Activated CD4-positive, alpha-beta memory T cell treated with anti-CD3 and anti-CD28 coated beads for 36 hours (primary cell): ENCODE measurements at places on chromosomes 16 and 17.

- peak; percentile 79 for DNase-seq
Observed at GRCh38 chr17:44221084-44221861, 1.8 kb upstream of the UBTF start.

- no peak for DNase-seq
Observed at GRCh38 chr17:14282726-14283125, 18.2 kb upstream of the HS3ST3B1 start.

DNA sequence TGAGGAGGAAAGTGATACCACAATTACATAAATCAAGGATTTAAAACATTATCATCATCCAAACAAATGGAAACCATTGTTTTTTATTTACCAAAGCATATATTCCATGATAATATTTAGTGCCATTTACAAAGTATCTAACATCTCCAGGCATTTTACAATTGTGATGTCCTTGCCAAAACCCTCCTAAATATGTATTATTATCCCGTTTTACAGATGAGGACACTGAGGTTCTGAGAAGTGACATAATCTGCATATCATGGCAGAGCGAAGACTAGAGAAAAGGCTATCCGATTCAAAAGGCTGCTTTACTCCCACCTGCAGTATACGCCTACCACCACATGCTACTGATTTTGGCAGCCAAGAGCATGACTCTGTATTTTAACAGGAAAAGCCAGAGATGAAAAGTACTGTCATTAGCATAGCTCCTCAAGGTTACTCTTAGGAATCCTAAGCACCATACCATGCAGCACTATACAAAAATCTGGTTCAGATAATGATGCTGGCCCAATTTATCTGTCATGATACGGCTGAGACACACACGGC is 301.4 kb downstream of the CA10 start:
- no peak for DNase-seq

- DNase-seq: no peak
Observed at GRCh38 chr17:11406716-11407115, 165.7 kb downstream of the SHISA6 start.

- DNase-seq: no peak
Observed at GRCh38 chr16:10317425-10318001, 68.3 kb upstream of the ATF7IP2 start.

DNA sequence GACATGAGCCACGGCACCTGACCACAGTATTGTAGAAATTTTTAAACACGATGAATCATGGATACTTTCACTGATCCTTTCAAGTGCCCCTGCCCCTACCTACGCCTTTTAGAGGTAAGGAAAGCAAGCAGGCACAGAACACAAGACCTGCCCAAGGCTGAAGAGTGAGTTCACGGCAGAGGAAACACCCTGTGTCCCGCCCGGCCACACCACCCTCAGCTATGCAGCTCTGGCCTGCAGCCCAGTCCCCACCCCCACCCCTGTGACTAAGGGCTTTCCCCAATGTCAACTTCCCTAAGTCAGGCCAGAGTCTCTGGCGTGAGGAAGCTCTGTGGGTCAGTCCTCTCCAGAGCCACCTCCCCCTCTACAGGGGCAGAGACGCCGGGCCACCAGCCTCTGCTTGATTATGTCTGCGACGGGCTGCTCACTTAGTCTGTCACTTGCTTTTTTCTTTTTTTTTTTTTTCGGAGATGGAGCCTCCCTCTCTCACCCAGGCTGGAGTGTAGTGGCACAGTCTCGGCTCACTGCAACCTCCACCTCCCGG is 8.4 kb downstream of the SLC16A5 start:
- no peak for DNase-seq

DNA sequence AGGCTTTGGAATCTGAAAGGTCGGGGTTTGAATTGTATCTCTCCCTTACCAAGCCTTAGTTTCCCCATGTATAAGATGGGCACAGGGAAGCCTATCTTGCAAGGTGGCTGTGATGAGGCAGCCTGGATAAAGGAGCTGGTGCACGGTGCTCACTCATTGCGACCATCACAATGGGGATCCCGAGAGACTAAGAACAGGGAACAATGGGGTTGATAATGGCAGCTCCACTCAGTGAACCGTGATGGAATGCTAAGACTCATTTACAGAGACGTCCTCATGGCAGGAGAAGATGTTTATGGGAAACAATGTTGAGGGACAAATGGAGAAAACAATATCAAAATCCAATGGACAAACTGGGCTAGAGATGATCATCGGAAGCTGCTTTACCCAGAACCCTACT is 81.8 kb downstream of the SPACA3 start:
- no peak for DNase-seq

GRCh38 chr16:72787130-72787513 is 260.8 kb downstream of the ZFHX3 start:
- DNase-seq: no peak

GRCh38 chr17:76791053-76791980 is 53.4 kb downstream of the MFSD11 start:
- peak; percentile 63 for DNase-seq

- no peak for DNase-seq
Observed at GRCh38 chr17:44584443-44584842, 27.2 kb downstream of the FZD2 start.

DNA sequence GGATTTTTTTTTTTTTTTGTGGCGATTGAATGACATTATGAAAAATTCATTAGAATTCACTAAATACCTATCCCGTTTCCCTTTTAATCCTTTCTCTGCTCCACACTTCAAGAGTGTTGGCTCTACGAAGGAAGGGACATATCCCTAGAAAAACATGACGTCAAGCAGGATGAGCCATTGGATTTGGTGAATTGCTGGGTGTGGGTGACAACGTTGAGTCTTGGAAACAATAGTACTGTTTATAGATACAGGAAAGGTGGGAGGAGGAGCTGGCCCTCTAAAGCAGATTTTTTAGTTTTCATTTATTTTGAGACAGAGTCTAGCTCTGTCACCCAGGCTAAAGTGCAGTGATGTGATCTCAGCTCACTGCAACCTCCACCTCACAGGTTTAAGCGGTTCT is 167.6 kb upstream of the FAM20A start:
- DNase-seq: no peak

DNA sequence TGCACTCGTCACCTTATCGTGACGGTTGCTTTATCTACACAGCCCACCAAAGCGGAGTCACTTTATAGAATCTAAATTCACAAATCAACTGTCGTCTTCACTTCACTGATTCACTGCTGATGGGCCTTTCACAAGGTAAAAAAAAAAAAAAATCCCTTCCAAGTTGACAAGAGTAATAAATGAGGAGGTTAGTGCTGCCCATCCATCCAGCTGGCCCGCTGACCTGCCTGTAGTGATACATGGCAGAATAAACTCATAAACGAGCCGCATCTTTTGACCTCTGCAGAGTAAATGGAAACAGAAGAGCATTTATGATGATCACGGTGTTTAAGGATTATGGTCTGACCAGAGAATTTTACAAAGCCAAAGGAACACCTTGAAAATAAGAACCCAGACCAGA is 227.3 kb upstream of the IRX5 start:
- no peak for DNase-seq

- no peak for DNase-seq
Observed at GRCh38 chr17:57507828-57508227, 237.3 kb downstream of the CCDC182 start.

DNA sequence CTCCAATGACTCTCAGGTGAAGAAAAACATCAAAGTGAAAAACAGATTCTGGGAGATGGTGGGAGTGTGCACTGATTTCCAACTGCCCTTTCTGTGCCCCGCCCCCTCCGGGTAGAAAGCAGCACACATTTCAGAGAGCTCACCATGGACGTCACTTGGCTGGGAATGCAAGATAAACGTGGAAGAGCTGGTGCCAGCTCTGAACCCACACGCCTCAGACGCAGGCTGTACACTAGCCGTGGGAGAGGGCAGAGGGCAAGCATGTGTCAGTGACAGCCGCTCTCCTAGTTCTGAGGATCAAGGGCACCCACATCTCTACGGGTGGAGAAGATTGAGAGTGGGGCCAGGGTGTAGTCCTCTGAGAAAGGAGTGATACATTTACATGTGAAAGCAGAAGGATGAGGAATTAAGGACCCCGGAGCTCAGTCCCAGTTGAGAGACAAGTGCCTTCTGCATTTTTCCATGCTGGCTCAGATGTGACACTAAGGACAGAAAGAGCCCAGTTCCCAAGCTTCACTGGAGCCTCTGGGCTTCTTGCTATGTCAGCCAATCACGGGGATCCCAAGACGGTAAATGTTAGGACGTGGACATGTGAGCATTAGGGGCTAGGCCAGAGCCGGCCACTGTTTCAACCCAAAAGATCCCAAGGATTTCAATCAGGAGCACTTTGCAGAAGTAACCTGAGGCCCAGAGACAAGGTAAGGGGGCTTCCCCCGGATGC is 101.3 kb downstream of the ZFHX3 start:
- DNase-seq: no peak

DNA sequence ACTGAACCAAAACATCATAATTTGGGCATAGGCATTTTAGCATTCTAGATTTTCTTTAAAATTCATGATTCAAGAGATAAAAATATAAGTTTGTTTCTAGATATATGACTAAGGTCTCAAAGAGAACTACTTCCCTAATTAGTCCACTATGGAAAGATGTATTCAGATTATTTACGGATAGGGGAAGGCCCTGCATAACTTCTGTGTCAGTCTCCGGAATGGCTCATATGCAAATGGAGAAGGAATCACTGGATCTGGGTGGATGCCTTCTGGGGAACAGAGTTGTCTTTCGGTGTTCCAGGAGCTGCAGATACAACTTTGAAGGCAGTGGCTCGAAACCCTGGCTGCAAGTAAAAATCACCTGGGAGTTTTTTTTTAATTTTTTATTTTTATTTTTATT is 17.1 kb upstream of the WFIKKN2 start:
- no peak for DNase-seq

GRCh38 chr17:59693582-59693981 is 13.6 kb downstream of the PTRH2 start:
- no peak for DNase-seq

GRCh38 chr17:50274142-50274896 is at the start of gene TMEM92:
TSS of gene TMEM92 (plus strand) at chr17:50274466. CDS start at chr17:50274502, 36 bp downstream.
- no peak for DNase-seq

DNA sequence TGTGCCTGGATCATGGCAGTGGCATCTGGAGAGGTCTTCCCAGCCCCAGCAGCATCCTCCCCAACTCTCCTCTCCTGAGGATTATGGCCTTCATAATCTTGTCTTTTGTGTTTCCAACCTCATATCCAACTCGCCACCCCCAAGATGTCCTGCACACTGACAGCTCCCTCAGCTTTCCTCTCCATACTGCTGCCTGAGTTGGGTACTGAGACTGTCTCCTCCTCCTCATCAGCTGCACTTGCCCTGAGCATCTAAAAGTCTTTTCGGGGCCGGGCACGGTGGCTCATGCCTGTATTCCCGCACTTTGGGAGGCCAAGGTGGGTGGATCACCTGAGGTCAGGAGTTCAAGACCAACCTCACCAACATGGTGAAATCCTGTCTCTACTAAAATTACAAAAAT is 2.0 kb downstream of the CD300LB start:
- DNase-seq: peak; percentile 6

GRCh38 chr17:77341069-77341541 is 200.3 kb downstream of the SEC14L1 start:
- DNase-seq: peak; percentile 54

GRCh38 chr16:76955629-76956028 is 235.4 kb upstream of the MON1B start:
- no peak for DNase-seq

DNA sequence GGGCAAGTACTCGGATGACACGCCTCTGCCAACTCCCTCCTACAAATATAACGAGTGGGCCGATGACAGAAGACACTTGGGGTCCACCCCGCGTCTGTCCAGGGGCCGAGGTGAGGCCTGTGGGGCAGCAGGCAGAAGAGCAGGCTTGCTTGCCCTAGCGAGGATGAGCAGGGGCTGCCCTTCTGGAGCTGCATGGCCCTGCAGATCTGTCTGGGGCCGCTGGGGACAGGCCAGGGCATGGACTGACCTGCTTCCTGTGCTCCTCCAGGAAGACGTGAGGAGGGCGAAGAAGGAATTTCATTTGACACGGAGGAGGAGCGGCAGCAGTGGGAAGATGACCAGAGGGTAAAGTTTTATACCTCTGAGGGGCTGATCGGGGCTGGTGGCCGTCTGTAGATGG is 5.3 kb downstream of the DHX38 start:
- no peak for DNase-seq

GRCh38 chr16:10828851-10829366 is 10.3 kb upstream of the TVP23A start:
- no peak for DNase-seq

- peak; percentile 56 for DNase-seq
Observed at GRCh38 chr17:37570527-37571093, 38.6 kb downstream of the SYNRG start.

DNA sequence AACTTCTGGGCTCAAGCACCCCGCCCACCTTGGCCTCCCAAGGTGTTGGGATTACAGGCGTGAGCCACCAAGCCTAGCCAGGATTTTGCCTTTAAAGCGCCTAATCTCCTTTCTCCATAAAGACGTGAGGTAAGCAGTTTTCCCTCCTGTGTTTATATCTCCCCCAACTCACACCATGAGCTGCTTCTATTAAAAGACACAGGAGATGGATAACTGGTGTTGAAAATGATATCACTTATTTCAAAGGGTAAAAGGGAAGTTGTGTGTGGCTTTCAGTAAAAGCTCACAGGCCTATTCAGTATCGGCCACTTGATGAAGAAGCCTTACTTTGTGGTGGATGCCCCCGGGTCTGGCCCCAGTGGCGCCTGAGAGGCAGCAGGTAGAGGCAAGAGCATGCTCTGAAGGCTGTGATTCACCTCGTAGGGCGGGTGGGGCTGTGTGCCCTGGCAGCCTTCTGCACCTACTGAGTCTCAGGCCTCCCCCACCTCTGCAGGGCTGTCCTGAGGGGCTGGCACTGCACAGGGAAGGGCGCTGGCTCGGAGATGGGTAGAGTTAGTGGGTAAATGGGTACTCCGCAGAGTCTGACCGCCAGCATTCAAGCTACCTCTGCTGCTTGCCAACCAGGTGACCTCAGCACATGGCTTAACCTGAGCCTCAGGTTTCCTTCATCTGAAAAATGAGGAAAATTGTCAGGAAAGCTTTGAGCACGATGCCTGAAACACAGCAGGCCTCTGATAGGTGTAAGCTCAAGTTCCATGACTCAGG is 146.8 kb downstream of the CLEC16A start:
- DNase-seq: peak; percentile 78

DNA sequence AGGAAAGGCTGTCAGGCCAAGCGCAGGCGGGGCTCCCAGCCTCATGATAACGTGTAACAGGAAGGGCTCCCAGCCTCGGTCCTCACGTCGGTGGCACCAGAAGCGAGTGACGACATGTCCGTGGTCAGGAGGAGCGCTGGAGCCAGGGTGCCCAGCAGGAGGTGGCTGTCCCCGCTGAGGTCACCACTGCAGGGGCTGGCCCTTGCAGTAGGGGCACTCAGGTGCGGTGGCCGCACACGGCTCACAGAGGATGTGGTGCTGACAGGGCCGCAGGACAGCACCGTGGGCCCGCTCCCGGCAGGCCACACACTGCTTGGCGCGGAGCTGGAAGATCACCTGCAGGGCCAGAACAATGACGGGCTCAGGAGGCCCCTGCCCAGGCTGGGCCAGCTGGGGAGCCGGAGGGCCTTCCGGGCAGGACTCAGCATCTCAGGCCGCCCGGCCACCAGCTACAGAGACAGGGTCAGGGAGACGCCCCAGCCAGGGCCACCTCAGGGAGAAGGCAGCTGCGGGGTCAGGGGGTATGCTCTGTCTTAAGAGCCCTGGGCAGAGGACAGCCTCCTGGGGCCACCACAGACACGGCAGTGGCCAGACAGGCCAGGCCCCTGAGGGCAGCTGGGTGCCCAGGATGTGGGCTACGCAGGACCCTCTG is 14.5 kb downstream of the GNPTG start:
- no peak for DNase-seq

- no peak for DNase-seq
Observed at GRCh38 chr16:52816993-52817392, 235.7 kb downstream of the CHD9NB start.
